Endothelial cell (in vitro differentiated cells): ENCODE measurements at places on chromosomes 3 and 15. TPM values are rescaled to one million over a fixed set of nuclear protein-coding genes. Genes with fewer than 3 reads are reported as not detected.
A peak's percentile ranks its signal among the peaks of the same experiment; 100 is the strongest.

DAZL gene
- total RNA-seq = 0.33 TPM

SLC6A20 gene
- 0.21 TPM for total RNA-seq

P4HTM gene
- 9.3 TPM for total RNA-seq

TMEM43 gene
- total RNA-seq = 31.9 TPM

DUOX1 gene
- not detected for total RNA-seq

PLIN1 gene
- 0.64 TPM for total RNA-seq

C3orf62 gene
- total RNA-seq = 3.8 TPM

CCDC39 gene
- total RNA-seq = 0.46 TPM

CKMT1B gene
- total RNA-seq = 12.8 TPM

SEC61A1 gene
- 296 TPM for total RNA-seq

SLC15A2 gene
- 4.9 TPM for total RNA-seq

HGD gene
- not detected for total RNA-seq

- H3K4me1 ChIP-seq = no peaks in the 10 kb centered on the region
- H3K27me3 ChIP-seq = no peaks in the 10 kb centered on the region
- H3K4me3 ChIP-seq = no peak overlapping the region
- DNase-seq = no peak
- no peaks in the 10 kb centered on the region for H3K36me3 ChIP-seq
- H3K27ac ChIP-seq = no peak overlapping the region
Observed at GRCh38 chr3:54251705-54252104, 129.4 kb downstream of the CACNA2D3 start.

DNA sequence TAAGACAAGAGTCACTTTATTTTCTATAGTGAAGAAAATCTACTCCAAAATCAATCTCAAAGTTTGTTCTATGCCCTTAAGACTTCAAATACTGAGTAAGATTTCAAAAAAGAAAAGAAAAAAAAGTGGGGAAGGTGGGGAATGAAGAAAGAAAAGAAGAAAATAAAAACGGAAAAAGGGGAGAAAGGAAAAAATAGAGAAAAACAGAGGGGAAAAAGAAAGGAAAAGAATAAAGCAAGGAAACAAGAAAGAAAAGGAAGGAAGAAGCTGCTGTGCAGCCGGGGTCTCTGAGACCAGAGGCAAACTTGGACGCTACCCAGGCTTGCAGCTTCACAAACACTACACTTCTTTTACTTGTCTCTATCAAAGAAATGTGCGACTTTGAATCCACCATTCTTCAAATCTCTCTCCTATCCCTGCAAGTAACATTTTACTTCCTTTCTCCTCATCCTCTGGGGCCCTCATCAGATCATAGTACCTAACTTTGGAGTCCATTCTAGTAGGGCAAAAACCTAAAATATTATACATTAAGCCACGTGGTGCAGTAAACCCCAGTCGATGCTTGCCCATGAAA, 279.8 kb downstream of the FOXP1 start:
- peak overlapping the region; percentile 94 for H3K4me3 ChIP-seq
- no peak for DNase-seq
- peaks cover 47% of the 10 kb centered on the region for H3K4me1 ChIP-seq
- no peaks in the 10 kb centered on the region for H3K27me3 ChIP-seq

DNA sequence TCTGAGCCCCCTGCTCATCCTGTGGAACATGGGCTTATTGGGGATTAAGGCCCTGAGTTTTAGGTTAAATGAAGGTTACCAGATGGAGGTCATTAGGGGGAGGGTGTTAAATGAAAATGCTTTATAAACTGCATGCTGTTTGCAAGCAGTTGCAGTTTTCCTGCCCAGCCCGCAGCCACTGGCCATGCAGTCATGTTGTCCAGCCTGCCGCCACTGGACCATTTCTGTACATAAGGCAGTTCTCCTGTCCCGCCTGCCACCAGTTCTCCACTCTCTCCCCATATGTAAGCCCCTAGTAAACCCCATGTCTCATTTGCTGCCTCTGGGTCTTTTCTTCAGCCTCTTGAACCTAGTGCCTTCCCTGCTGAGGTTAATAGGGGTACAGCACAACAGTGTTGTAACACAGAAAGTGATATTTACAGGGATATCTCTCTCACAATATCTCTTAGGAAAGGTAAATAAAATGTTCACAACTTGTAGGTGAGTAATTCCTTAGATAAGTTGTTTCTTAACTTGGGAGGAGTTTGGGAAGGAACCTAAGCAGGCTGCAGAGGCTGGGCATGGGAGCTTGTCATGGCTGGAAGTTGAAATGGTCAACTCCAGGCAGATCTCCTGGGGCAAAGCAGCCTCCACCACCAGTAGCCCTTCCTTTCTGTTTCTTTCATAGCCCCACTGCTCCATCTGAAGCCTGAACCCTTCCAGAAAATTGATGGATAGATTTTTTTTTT, 148.2 kb downstream of the CMSS1 start:
- H3K4me1 ChIP-seq = peaks cover 5% of the 10 kb centered on the region
- no peaks in the 10 kb centered on the region for H3K36me3 ChIP-seq
- no peak overlapping the region for H3K4me3 ChIP-seq
- H3K27me3 ChIP-seq = no peaks in the 10 kb centered on the region

- H3K4me3 ChIP-seq = no peak overlapping the region
- peaks cover 16% of the 10 kb centered on the region for H3K4me1 ChIP-seq
- no peaks in the 10 kb centered on the region for H3K36me3 ChIP-seq
- no peaks in the 10 kb centered on the region for H3K27me3 ChIP-seq
- H3K27ac ChIP-seq = peak overlapping the region; percentile 61
Observed at GRCh38 chr15:86645925-86646500, 566.3 kb downstream of the AGBL1 start.

GRCh38 chr15:57057134-57057930, 138.9 kb downstream of the TCF12 start:
- peak overlapping the region; percentile 25 for H3K27ac ChIP-seq
- H3K27me3 ChIP-seq = no peaks in the 10 kb centered on the region
- H3K36me3 ChIP-seq = no peaks in the 10 kb centered on the region
- H3K4me1 ChIP-seq = peaks cover 30% of the 10 kb centered on the region
- no peak overlapping the region for H3K4me3 ChIP-seq

DNA sequence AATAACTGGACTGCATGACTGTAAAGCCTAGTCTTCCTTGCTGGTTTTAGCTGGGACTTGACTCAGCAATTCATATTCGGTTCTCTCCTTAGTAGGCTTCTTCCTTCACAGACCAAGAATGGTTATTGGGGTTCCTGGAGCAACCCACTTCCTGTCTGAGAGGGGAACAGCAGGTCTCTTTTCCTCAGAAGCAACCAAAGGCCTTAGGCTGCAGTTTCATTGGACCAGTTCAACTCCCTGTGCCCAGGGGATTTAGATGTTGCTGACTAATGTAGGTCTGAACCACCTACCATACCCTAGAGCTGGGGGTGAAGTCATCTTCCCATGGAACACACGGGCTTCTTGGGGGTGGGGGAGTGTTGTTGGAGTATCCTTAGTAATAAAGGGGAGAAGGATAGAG, 84.0 kb upstream of the SKOR1 start:
- H3K4me1 ChIP-seq = no peaks in the 10 kb centered on the region
- H3K27ac ChIP-seq = no peak overlapping the region
- no peaks in the 10 kb centered on the region for H3K27me3 ChIP-seq

DNA sequence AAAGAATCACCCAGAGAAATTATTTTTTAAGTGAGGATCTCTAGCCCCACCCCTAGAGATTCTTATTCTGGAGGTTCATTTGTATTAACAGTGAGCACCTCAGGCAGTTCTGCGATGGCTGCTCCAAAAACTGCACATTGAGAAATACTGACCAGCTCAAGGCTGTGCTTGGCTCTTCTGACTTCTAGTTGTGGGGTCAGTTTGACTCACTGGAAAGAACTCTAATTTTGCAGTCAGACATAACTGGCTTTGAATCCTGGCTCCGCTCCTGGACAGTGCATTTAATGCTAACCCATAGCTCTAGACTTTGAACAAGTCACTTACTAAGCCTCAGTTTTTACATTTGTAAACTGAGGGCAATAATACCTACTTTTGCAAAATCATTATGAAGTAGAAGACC, 123.6 kb upstream of the SKOR1 start:
- no peak for DNase-seq
- H3K36me3 ChIP-seq = peaks cover 17% of the 10 kb centered on the region
- no peak overlapping the region for H3K4me3 ChIP-seq
- no peaks in the 10 kb centered on the region for H3K27me3 ChIP-seq

- no peak within 1 kb of the TSS for H3K27ac ChIP-seq
- H3K27me3 ChIP-seq = no peaks in the 10 kb centered on the region
- H3K4me3 ChIP-seq = peak within 1 kb of the TSS; percentile 81
- H3K36me3 ChIP-seq = no peaks in the 10 kb centered on the region
Observed at GRCh38 chr3:21750831-21751391, at the start of gene ZNF385D. TSS of gene ZNF385D (minus strand) at chr3:21751210. CDS start at chr3:21750916, 294 bp downstream.

DNA sequence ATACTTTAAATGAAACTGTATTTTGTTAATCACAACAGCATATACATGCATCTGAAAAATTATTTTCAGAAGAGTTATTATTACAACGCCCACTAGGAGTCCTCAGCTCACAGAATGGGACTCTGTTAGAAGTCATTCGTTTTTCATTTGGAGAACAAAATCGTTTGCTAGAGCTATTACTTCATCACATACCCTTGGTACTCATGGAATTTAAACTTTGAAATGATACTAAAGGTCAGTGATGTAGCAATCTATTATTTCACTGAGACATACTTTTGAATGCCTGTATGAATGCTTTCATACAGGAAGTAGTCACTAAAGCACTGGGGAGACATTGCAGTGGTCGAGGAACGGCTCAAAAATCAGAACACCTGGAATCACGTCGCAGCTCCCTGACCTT, 198.1 kb downstream of the MBNL1 start:
- H3K27ac ChIP-seq = no peak overlapping the region
- no peak overlapping the region for H3K4me3 ChIP-seq
- H3K36me3 ChIP-seq = peaks cover 3% of the 10 kb centered on the region
- DNase-seq = no peak
- no peaks in the 10 kb centered on the region for H3K4me1 ChIP-seq

GRCh38 chr3:188700501-188700900, 471.3 kb upstream of the TPRG1 start:
- H3K36me3 ChIP-seq = no peaks in the 10 kb centered on the region
- DNase-seq = no peak
- H3K27me3 ChIP-seq = peaks cover 3% of the 10 kb centered on the region

GRCh38 chr15:74978077-74978476, 17.3 kb upstream of the SCAMP5 start:
- peaks cover 19% of the 10 kb centered on the region for H3K4me1 ChIP-seq
- no peak overlapping the region for H3K27ac ChIP-seq
- no peak overlapping the region for H3K4me3 ChIP-seq
- no peak for DNase-seq

- peaks cover 5% of the 10 kb centered on the region for H3K4me1 ChIP-seq
- no peaks in the 10 kb centered on the region for H3K27me3 ChIP-seq
- H3K27ac ChIP-seq = no peak overlapping the region
- no peak overlapping the region for H3K4me3 ChIP-seq
- H3K36me3 ChIP-seq = no peaks in the 10 kb centered on the region
Observed at GRCh38 chr3:183264268-183264667, 11.2 kb downstream of the B3GNT5 start.

- DNase-seq = peak; percentile 22
- H3K36me3 ChIP-seq = no peaks in the 10 kb centered on the region
- H3K4me1 ChIP-seq = peaks cover 4% of the 10 kb centered on the region
- no peak overlapping the region for H3K4me3 ChIP-seq
- H3K27ac ChIP-seq = no peak overlapping the region
Observed at GRCh38 chr3:84836961-84837360, 121.8 kb upstream of the CADM2 start.

DNA sequence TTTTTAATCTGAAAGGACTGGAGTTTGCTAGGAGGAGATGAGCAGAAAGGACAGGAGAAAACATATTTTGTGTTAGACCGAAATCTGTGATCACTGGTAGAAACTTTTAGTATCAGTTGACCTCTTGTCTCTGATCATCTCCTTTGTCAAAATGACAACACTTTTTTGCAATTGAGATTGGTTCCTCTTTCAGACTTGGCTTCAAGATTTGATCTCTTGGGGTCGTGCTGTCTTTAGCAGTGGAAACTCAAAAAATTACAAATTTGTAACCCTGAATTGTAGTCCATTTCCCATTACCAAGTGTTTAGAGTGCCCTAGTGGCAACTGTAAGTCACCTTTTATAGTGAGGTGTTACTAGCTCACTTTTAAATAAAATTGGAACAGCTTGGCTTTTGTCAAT, 107.4 kb downstream of the KLHL25 start:
- DNase-seq = no peak
- peaks cover 65% of the 10 kb centered on the region for H3K4me1 ChIP-seq
- H3K4me3 ChIP-seq = no peak overlapping the region
- H3K36me3 ChIP-seq = peaks cover 35% of the 10 kb centered on the region
- H3K27me3 ChIP-seq = peaks cover 5% of the 10 kb centered on the region

DNA sequence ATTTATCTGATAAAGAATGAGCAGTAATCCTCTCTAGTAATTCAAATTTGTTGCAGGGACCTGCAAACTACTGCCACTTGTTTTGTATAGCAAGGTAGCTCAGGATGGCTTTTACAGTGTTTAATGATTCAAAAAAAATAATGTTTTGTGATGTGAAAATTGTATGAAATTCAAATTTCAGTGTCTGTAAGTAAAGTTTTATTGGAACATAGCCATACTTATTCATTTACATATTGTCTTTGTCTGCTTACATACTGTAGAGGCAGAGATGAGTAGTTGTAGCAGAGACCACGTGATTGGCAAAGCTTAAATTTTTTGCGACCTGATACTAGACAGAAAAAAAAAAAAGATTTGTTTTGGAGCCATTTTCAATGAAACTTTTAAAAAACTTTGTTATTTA, 6.5 kb upstream of the UTS2B start:
- no peak for DNase-seq
- peaks cover 38% of the 10 kb centered on the region for H3K4me1 ChIP-seq
- no peak overlapping the region for H3K4me3 ChIP-seq
- no peaks in the 10 kb centered on the region for H3K36me3 ChIP-seq

DNA sequence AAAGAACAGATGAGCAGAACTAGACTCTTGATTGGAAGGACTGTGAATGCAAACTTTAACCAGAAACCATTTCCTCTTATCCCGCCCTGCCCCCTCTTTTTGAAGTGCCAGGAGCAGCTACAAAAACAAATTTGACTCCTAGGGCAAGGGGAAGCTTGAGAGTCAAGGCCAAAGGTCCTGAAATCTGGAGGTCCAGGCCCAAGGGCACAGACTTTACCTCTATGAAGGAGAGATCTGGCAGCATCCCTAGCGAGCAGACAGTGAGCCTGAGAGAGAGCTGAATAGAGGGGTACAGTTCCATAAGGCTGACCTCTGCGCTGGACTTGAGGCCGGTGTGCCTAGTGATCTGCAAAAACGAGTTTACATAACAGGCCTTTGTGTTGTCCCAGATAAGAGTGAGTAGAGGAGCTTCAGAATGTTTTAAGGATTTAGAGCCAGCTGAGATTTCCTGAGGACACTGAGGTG, 5.1 kb downstream of the RAB43 start:
- DNase-seq = no peak
- H3K27me3 ChIP-seq = no peaks in the 10 kb centered on the region
- H3K27ac ChIP-seq = peak overlapping the region; percentile 65
- H3K36me3 ChIP-seq = peaks cover 31% of the 10 kb centered on the region

- H3K27me3 ChIP-seq = peaks cover 5% of the 10 kb centered on the region
- peaks cover 18% of the 10 kb centered on the region for H3K36me3 ChIP-seq
- peaks cover 41% of the 10 kb centered on the region for H3K4me1 ChIP-seq
Observed at GRCh38 chr15:81297147-81297572, 26.8 kb downstream of the STARD5 start.

DNA sequence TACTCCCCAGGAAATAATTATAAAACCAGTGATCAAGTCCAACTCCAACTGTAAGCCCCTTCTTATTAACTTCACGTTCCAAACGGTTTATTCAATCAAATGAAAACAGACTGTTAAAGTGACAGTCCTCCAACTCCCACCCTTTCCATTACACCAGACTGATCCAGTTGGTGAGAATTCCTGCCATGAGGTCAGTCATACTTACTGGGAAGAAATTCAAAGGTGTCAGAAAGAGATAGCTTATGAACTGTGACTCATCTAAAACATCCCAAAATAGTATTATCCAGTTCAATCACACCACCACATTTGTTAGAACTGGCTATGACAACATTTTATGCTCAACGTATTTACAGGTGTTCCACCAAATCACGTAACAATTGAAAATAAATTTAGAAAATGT, 19.5 kb downstream of the SMARCC1 start:
- peak overlapping the region; percentile 2 for H3K27ac ChIP-seq
- DNase-seq = no peak
- H3K4me3 ChIP-seq = no peak overlapping the region
- peaks cover 3% of the 10 kb centered on the region for H3K27me3 ChIP-seq
